ENCODE measurements at places on chromosomes 16 and 17. TPM values are rescaled to one million over a fixed set of nuclear protein-coding genes. Genes with fewer than 3 reads are reported as not detected.

- H3K4me1 ChIP-seq = peaks cover 4% of the 10 kb centered on the region
- no peaks in the 10 kb centered on the region for H3K27me3 ChIP-seq
- DNase-seq = no peak
- H3K36me3 ChIP-seq = no peaks in the 10 kb centered on the region
- H3K27ac ChIP-seq = no peak overlapping the region
These were observed 29.2 kb downstream of the ATPAF2 start for GRCh38 chr17:18009609-18010420.

Gene KRTAP29-1
- total RNA-seq = not detected

Gene PARD6A
- total RNA-seq = 17.4 TPM

Gene ZG16B
- not detected for total RNA-seq

DNA sequence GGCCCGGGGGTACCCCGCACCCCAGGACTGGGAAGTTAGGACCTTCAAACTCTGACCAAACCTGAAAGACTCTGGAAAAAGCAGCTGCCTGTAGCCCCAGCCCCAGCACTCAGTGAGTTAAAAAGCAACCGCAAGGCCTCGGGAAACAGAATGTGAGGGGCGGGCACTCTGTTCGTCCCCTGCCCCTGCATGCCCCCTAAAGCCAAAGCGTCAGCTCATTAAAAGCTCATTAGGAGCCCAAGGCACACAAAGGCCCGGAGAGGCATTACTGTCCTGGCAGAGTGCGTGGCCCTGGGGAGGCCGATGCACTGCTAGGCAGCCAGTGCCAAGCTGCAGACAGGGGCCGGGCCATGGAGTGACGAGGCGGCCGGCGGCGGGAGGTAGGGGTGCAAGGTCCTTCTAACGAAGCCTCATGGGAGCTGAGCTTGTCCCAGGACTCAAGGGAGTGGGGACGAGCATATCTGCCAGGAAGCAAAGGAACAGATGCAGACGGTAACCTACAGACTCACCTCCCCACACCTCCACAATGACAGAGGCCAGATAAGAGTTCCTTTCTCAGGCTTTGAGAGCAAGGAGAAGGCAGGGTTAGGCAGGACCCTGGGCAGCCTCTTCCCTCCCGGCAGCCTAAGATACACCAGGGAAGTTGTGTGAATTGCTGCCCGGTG lies 116.8 kb downstream of the ENGASE start:
- H3K4me3 ChIP-seq = no peak overlapping the region
- H3K4me1 ChIP-seq = peaks cover 69% of the 10 kb centered on the region
- H3K27me3 ChIP-seq = no peaks in the 10 kb centered on the region
- DNase-seq = no peak
- no peak overlapping the region for H3K27ac ChIP-seq
- no peaks in the 10 kb centered on the region for H3K36me3 ChIP-seq

DNA sequence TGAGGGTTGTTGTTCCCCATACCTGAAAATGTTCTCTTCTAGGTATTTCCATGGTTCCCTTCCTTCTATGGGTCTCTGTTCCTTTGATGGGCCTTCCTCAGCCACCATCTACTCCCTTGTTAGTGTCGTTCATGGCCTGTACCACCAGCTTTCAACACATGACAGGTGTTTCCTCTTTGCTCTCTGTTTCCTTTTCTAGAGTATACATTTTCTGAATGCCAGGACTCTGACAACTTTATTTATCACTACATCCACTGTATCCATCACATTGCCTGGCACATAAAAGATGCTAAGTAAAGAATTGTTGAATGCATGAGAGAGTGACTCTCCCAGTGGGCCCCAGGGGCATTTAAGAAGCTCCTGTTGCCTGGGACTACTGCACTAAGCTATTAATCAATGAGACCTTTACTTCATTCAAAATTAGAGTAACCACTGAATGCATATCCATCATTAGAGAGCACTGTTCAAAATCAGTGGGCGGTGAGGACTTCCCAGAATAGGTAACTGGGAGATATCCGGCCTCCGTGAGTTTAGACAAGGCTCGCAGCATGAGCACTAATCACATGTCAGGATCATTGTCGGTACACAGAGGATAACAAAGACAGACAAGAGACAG lies 255.0 kb downstream of the CBLN1 start:
- peaks cover 18% of the 10 kb centered on the region for H3K27me3 ChIP-seq
- H3K4me1 ChIP-seq = peaks cover 49% of the 10 kb centered on the region
- H3K36me3 ChIP-seq = peaks cover 5% of the 10 kb centered on the region
- no peak overlapping the region for H3K27ac ChIP-seq
- no peak for DNase-seq
- no peak overlapping the region for H3K4me3 ChIP-seq

DNA sequence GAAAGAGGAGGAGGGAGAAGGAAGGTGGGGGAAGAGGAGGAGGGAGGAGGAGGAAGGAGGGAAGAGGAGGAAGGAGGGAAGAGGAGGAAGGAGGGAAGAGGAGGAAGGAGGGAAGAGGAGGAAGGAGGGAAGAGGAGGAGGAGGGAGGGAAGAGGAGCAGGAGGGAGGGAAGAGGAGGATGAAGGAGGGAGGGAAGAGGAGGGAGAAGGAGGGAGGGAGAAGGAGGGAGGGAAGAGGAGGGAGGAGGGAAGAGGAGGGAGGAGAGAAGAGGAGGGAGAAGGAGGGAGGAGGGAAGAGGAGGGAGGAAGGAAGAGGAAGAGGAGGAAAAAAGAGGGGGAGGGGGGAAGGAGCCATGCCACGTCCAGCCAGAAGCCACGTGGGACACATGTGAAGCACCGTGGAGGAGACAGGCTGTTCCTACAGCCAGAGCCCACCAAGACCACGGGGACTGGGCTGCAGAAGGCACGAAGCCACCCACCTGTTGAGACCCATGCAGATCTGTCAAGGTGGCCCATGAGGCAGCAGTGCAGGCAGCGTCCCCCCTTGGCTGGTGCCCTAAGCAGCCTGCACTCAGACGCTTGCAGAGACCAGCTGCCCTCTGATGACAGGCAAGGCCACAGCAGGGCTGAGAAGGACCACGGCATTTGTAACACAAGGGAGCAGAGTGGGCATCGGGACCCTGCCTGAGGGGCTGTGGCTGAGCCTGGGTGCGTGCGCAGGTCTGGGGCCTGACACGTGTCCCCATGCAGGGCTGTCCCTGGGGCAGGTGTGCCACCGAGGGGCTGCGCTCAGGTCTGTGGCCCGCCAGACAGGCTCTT lies 10.3 kb downstream of the NDUFAF8 start:
- peaks cover 14% of the 10 kb centered on the region for H3K4me1 ChIP-seq
- no peak overlapping the region for H3K4me3 ChIP-seq
- H3K27me3 ChIP-seq = no peaks in the 10 kb centered on the region

Gene KRT20
- 0.21 TPM for total RNA-seq

- H3K27me3 ChIP-seq = no peaks in the 10 kb centered on the region
- H3K27ac ChIP-seq = no peak overlapping the region
- H3K36me3 ChIP-seq = no peaks in the 10 kb centered on the region
- DNase-seq = peak; percentile 85
- H3K4me1 ChIP-seq = no peaks in the 10 kb centered on the region
These were observed 246.2 kb downstream of the KATNIP start for GRCh38 chr16:27795992-27796614.

DNA sequence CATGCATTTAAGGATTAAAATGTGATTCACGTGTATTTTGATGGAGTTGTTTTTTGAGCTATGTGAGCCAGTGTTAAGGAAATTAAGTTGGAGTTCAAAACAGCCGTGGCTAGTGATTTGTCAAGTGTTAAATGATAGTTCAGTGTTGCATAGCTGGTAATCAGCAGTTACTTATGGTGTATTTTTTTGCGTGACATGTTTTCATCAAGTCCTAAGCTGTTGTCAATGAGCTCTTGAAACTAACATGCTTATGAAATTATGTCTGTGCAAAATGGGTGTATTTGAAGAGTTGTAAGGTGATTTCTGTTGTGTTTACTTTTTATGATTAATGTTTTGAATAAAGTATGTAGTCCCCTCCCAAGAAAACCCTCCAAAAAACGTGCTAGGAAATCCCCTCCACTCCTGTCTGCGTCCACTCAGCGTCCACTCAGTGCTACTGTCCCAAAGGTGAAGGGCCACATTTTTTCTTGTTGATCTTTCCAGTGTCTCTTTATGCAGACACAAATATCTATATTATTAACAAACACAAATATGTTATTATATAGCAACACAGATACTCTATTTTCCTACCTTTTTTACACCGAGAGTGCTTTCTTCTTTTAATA lies 30.0 kb downstream of the USP10 start:
- peaks cover 91% of the 10 kb centered on the region for H3K4me1 ChIP-seq
- DNase-seq = no peak
- H3K36me3 ChIP-seq = no peaks in the 10 kb centered on the region
- H3K4me3 ChIP-seq = no peak overlapping the region
- H3K27ac ChIP-seq = peak overlapping the region; percentile 86
- no peaks in the 10 kb centered on the region for H3K27me3 ChIP-seq

DNA sequence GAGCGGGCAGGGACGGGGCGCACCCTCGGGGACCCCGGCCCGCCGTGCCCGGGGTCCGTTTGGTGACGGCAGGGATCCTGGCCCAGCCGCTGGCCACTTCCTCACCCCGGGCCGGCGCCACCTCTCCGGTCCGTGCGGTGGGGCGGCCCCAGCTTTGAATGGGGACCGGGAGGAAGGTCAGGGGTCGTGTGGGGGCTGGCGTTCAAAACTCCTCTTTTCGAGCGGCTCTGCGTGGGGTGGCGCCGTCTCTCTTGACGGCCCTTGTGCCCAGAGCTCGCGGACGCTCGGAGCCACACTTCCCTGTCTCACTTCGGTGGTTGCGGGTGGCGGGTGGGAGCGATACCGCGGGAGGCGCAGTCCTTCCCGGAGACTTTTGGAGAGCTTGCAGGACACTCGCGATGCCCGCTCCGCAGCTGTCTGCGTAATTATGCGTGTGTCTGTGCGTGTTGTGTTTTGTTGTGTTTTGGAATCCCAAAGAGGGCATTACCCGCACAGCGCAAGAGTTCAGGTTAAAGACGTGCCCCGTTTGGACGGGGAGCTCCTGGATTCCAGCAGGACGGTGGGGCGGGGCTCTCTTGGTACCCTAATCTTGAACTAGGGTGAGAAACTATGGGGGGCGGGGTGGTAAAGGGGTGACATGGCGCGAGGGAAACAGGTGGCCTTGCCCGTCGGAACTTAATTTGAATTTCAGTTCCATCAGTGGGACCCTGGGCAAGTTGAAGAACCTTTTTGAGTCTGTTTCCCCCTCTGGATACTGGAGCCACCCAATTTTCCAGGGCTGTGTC lies 637 bp downstream of the PLCG2 start:
- no peaks in the 10 kb centered on the region for H3K36me3 ChIP-seq
- DNase-seq = peak; percentile 29

- H3K4me1 ChIP-seq = peaks cover 13% of the 10 kb centered on the region
- H3K36me3 ChIP-seq = no peaks in the 10 kb centered on the region
- no peak overlapping the region for H3K27ac ChIP-seq
These were observed 243.3 kb downstream of the ENGASE start for GRCh38 chr17:79317916-79318315.

DNA sequence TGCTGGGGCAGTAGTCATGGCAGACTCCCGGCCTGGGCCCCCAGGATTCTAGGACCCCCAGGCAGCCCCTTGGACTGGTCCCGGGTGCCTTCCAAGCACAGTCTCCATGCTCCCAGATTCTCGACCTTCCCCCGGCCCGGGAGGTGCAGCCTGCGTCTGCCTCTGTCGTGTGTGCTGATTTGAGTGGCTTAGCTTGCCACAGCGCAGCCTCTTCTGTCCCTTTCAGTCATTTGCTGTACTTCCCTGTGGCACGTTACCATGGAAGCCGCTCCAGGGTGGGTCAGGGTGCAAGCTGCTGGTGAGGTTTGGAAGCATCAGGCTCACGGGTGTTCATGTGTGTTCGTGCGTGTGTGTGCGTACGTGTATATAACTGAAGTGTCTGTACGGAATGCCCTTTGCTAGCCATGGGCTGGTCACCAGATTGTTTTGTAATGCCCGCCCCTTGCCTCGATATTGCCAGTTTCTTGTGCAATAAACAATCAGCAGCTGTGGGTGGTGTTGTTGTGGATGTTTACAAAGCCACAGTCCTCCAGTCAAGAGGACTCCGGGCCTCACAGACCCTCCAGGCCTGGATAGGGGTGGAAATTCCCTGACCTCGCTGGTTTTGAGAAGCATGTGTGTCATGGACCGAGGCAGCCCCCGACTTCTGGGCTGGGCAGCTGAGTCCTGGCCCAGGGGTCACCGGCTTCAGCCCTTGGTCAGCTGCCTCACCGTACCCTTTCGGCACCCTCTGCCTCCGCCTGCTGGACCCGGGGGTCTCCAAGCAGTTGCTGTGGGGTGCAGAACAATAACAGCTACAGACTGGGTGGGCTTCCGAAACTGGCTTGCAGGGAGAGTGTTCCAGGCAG lies 9.7 kb upstream of the CLEC18A start:
- H3K27me3 ChIP-seq = no peaks in the 10 kb centered on the region
- no peak for DNase-seq
- H3K36me3 ChIP-seq = peaks cover 20% of the 10 kb centered on the region
- H3K4me3 ChIP-seq = no peak overlapping the region

- no peak overlapping the region for H3K27ac ChIP-seq
- H3K4me3 ChIP-seq = no peak overlapping the region
- H3K27me3 ChIP-seq = peaks cover 5% of the 10 kb centered on the region
- no peaks in the 10 kb centered on the region for H3K36me3 ChIP-seq
- no peak for DNase-seq
- no peaks in the 10 kb centered on the region for H3K4me1 ChIP-seq
These were observed 30.3 kb upstream of the STH start for GRCh38 chr17:45968732-45969131.

DNA sequence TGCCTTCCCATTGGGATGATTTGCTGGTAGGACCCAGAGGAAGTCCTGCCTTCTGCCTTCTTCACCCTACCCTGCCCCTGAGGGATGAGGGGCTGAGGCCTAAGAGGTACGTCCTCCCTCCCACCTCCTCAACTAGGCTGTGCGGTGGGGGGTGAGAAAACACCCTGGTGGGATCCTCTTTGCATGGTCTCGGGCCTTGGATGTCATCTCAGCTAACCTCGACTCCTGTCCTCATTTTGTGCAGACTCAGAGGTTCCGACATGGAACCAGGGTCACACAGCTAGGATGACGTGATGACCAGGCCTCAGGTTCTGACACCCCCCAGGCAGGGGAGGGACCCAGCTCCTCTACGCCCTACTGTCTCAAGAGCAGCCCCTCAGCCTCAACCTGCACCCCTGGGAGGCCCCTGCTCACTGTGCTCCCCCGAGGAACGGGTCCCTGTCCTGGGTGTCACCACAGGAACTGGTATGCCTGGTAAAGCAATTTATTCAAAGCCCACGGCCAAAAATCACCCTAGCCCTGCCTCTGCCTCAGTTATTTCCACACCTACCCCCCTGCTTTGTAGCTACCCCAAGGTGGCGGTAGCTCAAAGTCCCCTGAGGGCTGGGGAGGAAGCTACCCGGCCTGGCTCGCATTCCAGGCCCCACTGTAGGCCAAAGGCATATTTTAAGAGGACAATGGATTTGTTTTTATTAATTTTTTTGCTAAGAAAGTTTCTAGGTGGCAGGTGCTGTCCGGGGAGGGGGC lies 17.5 kb downstream of the UNC13D start:
- H3K36me3 ChIP-seq = peaks cover 10% of the 10 kb centered on the region
- H3K4me1 ChIP-seq = peaks cover 22% of the 10 kb centered on the region
- no peaks in the 10 kb centered on the region for H3K27me3 ChIP-seq
- H3K27ac ChIP-seq = peak overlapping the region; percentile 74
- no peak overlapping the region for H3K4me3 ChIP-seq

- H3K27me3 ChIP-seq = no peaks in the 10 kb centered on the region
- H3K27ac ChIP-seq = no peak overlapping the region
- H3K4me3 ChIP-seq = no peak overlapping the region
These were observed 6.6 kb downstream of the HSD11B2 start for GRCh38 chr16:67437513-67437912.

Gene QRICH2
- total RNA-seq = 3.2 TPM
